ENCODE measurements at places on chromosomes 16 and 17.

- DNase-seq: no peak
Observed at GRCh38 chr16:28010671-28011070, 52.8 kb downstream of the GSG1L start.

GRCh38 chr17:50289278-50289677, 15.0 kb downstream of the TMEM92 start:
- no peak for DNase-seq

GRCh38 chr16:83586461-83587200, 221.1 kb upstream of the HSBP1 start:
- DNase-seq: no peak

- no peak for DNase-seq
Observed at GRCh38 chr16:2769675-2770056, 7.4 kb downstream of the ELOB start.

GRCh38 chr17:73867056-73867455, 222.8 kb upstream of the SDK2 start:
- DNase-seq: no peak

DNA sequence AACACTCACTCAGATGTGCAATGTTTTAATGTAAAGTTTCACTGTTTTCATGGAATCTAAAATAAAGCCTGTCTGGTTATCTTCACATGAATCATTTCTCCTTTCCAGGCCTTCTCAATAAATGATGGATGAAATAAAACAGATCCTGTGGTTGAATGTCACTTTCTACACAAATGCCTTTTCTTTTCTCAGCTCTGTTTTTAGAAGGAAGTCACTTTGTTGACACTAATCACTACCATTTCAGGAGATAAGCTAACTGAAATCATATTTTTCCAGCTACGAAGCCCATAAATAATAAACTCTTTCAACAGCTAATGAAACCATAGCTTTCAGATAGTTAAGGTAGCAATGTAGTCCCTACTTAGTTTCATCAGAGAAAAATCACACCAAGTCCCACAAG, 17.9 kb downstream of the NME2 start:
- DNase-seq: no peak

DNA sequence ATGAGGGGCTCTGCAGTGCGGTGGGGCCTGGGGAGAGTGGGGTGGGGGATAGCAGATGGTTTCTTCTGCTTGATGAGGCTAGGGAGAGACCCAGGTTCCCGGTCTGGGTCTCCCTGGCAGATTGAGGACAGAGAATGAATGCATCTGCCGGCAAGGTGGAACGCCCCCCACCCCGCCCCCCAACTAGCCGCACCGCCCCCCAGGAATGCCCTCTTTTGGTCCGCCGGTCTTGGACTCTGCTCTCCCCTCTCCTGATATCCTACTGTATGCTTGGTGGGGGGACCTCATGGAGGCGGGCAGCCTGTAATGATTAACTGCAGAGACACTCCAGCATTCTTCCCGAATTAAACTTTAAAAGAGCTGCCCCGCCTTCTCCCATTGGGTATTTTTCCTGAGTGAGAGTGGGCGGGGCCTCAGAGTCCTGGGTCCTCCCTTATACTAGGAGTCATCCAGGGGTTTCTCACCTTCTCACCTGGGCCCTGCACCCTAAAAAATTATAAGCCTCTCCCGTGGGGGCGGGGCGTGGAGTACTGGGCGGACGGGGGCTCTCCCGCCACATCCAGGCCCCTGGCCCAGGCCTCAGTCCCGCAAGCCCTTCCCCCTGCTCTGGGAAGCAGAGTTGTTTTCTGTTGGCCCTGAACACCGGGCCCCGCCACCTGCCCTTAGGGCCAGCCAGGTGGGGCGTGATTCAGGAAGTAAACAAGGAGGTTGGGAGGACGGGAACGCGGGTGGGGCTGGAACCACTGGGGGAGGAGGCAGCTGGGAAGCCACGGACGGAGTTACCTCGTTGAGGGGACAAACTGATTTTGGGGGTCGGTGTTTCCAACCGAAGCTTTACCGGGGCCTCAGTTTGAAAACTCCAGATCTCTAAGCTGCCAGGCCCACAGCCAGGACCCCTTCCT, 1.5 kb downstream of the GRB7 start:
- DNase-seq: peak; percentile 95

- no peak for DNase-seq
Observed at GRCh38 chr16:74795104-74795503, 20.5 kb upstream of the FA2H start.

GRCh38 chr16:77299395-77299794, 100.2 kb downstream of the SYCE1L start:
- no peak for DNase-seq

DNA sequence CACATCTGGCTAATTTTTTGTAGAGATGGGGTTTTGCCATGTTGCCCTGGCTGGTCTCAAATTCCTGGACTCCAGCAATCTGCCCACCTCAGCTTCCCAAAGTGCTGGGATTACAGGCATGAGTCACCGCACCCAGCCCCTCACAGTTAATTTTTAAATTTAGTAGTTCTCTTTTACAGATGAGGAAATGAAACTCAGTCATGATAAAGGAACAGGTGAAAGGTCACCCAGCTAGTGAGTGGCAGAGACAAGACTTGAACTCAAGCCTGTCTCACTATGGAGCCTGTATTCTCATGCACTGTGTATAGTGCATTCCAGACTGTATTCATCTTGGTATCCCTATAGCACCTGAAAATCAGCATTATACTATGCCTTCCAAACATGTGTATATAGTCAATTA, 77.1 kb upstream of the WSB1 start:
- no peak for DNase-seq

DNA sequence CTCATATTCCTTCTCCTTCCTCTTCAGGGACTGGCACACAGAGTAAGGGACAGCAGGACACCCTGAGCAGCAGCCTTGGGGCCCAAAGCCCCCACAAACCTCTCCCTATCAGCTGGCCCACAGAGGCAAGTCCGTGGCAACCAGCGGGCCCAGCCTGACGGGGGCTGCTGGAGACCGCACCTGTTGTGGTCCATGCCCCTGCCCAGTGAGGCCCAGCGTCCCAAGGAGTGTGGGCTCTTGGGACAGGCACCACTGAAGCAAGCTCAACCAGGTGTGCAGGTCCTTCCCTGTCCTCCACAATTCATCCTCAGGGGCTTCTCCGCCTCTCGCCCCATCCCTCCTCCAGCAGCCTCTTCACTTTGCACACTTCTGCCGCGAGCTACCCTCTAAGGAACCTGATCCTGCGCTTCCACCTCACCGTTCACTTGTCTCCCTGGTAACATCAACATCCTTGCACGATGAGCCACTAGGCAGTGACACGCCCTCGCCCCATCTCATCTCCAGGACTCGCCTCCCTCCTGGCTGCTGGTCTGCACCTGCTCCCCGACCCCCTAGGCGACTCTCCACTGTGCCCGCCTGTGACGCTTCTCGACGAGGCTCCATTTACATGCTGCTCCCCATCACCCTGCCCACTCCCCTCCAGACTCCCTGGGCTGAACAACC, 12.7 kb downstream of the MNT start:
- no peak for DNase-seq

- no peak for DNase-seq
Observed at GRCh38 chr17:34680151-34680550, 100.8 kb downstream of the TMEM132E start.

DNA sequence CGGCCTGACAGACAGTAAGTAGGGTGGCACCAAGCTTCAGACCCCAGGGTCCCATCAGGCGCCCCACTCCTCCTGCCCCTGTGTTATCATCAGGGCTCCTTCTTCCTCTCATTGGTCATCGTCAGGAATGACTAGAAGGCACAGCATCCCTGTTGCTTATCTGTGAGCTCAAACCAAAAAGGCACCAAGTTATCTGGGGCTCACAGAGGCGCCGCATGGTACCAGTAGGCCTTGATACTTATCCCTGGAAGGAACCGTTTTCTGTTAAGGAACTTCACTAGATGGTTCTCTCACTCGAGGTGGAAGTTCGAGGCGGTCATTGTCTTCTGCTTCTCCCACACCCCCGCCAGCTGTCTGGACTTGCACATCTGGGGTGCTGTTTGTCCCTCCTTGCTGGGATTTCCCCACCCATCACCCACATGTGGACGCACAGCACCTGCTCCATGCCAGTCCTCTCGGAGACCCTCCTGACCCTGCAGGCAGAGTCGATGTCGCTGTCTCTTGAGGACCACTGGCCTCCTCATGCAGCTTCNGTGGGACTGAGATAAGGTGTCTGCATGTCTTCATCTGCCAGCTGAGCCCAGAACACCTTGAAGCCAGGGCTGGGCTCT, 52.1 kb downstream of the METRNL start:
- no peak for DNase-seq

- no peak for DNase-seq
Observed at GRCh38 chr17:13520899-13521572, 80.7 kb downstream of the HS3ST3A1 start.

DNA sequence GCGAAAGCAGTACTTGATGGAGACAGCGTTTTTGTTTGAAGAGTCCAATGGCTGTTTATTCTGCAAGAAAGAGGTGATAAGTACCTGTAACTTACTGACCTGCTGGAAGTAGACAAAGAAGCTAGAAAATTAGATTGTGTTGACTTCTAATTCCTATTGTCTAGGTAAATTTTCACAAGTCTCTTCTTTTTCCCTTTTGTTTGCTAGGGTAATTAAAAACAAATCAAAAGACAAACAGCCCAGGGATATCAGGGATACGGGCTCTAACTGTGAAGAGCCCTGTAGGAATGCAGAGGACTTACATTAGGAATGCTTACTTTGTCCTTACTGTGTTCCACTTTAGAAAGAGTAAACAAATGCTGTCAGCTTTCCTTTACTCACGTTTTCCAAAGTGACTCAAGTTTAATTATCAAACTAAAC, 7.0 kb downstream of the PSME3IP1 start:
- DNase-seq: no peak

GRCh38 chr16:11084484-11084875, 140.1 kb downstream of the CLEC16A start:
- DNase-seq: peak; percentile 31

- DNase-seq: no peak
Observed at GRCh38 chr17:28388106-28388505, 16.6 kb downstream of the SARM1 start.

DNA sequence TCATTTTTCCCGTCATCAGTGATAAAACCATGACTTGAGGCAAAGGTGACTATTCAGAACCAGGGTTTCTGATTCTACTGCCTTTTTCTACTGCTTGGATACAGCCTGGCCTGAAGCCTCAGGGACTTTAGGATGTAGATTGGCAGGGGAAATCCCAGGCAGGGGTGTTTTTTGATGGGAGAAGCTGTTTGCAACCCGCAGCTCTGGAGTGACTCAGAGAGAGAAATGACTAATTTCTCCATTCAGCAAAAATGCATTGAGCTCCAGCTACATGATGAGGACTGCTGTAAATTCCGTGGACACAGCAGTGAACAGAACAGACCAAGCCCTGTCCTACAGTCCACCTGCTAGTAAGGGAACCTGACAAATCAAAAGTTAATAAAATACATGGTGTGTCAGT, 560.6 kb downstream of the CDH13 start:
- DNase-seq: no peak

- no peak for DNase-seq
Observed at GRCh38 chr17:17017343-17018014, 24.8 kb upstream of the MPRIP start.

DNA sequence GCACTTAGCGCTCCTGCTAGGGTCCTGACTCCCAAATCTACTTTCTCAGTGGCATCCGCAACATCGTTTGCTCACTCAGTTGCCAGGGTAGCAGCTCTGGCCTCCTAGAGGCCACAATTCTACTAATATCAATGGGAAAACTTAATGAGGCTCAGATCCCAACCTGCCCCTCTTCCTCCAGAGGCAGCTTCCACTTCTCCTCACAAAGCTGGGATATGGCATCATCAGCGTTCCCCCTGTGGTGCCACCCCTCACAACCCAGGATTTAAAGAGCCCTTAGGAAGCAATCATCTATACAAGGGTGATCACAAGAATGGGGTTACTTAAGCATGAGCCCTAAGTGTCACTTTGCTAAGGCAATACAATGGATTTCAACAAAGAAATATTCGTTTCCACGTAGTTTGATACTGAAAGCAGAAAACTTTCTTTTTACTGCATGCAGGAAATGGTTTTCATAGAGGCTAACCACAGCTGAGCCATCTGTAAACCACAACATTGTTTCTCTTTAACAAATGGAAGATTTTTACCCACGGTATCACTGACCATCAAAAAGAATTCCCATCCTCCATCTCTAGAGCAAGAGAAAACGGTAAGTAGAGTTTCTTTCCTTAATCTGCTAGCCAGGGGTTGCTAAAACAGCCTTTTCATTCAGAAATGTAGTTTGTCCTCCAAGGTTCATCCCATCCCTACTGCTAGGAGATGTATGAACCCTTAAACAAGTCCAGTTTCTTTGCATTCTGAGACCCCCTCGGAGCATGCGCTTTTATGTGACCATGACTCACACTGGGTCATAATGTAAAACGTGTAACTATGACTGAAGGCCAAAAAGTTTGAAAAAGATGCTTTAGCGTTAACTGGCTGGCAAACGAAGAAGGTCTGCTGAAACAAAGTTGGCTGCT, 68.3 kb upstream of the BCAR1 start:
- no peak for DNase-seq

- no peak for DNase-seq
Observed at GRCh38 chr17:77213778-77214132, 73.0 kb downstream of the SEC14L1 start.

GRCh38 chr16:58492735-58493134, 7.2 kb upstream of the NDRG4 start:
- DNase-seq: no peak

- DNase-seq: no peak
Observed at GRCh38 chr17:15957206-15957605, 12.3 kb downstream of the ADORA2B start.

DNA sequence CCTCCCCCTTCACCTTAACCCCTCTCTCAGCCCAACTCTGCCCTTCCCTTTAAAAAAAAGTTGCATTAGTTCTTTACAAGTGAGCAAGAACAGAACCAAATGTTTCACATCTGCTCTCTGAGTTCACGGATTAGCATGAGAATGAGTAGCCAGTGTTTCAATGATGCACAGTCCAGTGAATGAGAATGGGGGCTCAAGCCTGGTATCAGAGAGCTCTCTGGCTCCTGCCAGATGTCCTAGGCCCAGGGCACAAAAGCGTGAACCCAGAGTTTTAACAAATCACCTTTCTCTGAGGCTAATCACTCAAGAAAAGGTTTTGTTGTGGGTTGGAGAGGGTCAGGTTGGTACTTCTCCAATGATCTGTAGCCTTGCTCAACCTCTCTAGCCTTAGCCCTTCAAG, 41.5 kb upstream of the HS3ST3A1 start:
- no peak for DNase-seq

- peak; percentile 87 for DNase-seq
Observed at GRCh38 chr16:80463326-80463725, 77.5 kb upstream of the DYNLRB2 start.

DNA sequence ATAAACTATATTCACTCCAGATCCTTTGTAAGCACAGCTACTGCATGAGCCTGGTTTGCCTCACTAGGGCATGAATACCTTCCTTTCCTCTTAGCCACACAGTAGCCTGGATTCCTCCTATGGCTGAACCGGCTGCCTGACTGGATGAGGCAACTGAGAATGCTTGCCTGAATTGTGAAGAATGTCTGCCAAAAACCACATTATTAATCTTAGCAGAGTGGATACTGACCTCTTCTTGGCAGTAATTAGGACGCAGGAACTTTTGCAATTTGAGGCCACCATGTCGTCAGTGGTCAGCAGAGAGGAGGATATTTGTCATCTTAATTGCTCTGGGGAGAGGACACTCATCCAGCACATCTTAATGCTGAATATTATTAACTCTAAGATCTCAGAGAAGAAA, 651.8 kb upstream of the GOT2 start:
- DNase-seq: no peak

- no peak for DNase-seq
Observed at GRCh38 chr17:21201298-21201595, 12.7 kb downstream of the TMEM11 start.

Data from HT-29 (cell line).